Esophagus squamous epithelium (tissue), 5 donors: ENCODE measurements at places on chromosomes 2 and 18.

GRCh38 chr2:20467789-20468548 is 21.1 kb downstream of the RHOB start:
- no peak for DNase-seq

DNA sequence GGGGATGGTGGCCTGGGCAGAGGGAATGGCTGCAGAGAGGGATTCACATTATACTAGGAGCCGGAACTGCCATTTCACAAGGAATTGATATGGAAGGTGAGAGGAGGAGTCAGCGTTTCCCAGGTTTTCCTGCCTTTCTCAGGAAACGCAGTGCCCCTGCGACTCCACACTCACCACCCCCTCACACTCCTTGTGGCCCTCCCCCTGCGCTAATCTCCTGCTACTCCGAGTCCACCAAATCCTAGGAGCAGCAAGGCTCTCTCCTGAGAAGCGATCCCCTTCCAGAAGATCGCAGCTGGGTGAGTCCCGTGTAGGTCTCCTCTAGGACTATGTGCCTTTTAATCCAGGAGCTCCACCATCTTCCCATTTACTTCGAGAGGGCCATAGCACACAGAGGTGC is 140.6 kb downstream of the VAPA start:
- no peak for DNase-seq

DNA sequence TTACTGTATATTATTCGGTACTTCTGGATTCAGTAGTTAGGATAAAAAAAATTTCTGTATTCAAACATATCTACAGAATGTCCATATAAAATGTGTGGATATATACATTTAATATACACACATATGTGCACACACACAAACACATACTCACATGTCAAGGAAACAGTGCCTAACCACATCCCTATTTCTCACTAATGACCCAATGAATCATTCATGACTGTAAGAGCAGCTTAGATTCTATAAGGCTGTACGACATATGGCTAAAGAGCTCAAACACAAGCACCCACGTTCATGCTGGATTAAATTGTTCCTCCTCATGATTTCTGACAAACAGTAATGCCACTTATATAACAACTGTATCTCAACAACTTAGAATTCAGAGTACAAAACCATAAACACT is 457.3 kb downstream of the ADCYAP1 start:
- no peak for DNase-seq

GRCh38 chr2:68231061-68231372 is 21.3 kb downstream of the PPP3R1 start:
- no peak for DNase-seq

- DNase-seq = no peak
These were observed 200.3 kb downstream of the MBD5 start for GRCh38 chr2:148221166-148221565.

DNA sequence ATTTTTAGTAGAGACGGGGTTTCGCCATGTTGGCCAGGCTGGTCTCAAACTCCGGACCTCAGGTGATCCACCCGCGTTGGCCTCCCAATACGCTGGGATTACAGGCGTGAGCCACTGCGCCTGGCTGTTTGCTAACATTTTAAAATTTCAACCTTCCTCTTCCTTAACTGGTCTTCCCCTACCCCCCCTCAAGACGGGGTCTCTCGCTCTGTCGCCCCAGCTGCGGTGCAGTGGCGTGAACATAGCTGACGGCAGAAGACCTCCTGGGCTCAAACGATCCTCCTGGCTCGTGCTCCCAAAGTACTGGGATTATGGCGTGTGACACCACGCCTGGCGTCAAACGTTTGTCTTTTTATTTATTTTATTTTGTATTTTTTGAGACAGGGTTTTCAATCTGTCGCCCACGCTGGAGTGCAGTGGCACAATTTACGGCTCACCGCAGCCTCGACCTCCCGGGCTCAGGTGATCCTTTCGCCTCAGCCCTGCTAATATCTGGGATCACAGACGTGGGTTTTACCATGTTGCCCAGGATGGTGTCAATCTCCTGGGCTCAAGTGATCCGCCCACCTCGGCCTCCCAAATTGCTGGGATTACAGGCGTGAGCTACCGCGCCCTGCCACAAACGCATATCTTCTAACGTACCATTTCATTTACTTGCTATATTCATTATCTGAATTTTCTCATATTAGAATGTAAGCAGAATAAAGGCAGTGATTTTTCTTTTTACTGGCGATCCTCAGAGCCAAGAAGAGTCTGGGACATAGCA is 984 bp upstream of the MSH2 start:
- DNase-seq = no peak

DNA sequence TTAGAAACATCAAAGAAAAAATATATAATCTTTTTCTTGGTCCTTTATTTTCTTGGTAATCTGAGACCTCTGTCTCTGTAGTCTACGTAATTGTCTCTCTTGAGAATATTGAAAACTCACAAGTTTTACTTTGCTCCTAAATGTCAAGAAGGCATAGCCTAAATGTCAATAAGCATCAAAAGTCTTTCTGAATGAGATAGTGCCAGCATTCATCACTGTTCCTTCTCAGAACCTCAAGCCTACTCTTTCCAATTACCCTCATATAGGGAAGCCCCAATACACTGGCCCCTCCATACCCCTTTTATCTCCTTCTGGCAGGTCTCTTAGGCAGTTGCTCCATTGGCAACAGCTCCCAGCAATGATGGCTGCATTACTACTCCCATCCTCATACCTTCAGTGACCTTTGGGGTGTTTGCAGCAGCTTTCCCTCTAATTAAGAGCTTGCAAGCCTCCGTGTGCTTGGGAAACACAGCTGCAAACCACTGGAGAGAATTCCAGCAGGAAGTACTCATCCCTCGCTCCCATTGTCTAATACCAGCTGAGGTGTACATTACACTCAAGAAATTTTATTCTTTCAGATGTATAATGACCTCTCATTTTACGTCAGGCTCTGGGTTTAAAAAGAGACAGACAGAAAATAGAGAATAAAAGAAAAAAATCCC is 95.8 kb downstream of the KYNU start:
- DNase-seq = no peak

DNA sequence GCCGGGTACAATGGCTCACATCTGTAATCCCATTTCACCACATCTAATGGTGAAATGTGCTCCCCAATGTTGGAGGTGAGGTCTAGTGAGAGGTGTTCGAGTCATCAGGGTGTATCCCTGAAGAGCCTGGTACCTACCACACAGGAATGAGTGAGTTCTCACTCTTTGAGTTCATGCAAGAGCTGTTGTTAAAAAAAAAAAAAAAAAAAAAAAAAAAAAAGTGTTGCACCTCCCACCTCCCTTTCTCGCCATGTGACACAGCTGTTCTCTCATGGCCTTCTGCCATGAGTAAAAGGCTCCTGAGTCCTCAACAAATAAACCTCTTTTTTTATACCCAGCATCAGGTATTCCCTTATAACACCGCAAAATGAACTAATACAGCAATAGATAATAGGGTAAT is 106.3 kb downstream of the C2orf74 start:
- DNase-seq = no peak

DNA sequence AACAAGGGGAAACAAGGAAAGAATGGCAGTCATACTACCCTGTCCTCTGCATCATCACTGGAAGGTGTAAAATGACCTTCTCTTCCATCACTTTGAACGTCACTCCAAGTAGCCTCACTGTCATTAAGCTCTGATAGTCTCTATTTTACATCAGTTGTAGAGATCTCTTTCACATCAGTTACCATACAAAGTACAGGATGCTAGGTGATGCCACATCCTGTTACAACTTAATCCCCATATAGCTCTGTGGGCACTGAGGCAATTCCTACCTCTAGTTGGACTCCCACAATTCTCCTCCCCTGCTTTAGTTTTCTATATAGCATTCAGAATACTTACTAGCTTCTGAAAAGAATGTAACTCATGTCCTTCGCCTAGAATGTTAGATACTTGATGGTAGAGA is 55.1 kb upstream of the TTC27 start:
- DNase-seq = no peak

GRCh38 chr2:85853499-85854165 is 35.2 kb downstream of the ST3GAL5 start:
- no peak for DNase-seq

GRCh38 chr2:120929829-120930228 is 194.2 kb downstream of the GLI2 start:
- no peak for DNase-seq

- no peak for DNase-seq
These were observed 453.9 kb upstream of the TRIB2 start for GRCh38 chr2:12262681-12263436.

DNA sequence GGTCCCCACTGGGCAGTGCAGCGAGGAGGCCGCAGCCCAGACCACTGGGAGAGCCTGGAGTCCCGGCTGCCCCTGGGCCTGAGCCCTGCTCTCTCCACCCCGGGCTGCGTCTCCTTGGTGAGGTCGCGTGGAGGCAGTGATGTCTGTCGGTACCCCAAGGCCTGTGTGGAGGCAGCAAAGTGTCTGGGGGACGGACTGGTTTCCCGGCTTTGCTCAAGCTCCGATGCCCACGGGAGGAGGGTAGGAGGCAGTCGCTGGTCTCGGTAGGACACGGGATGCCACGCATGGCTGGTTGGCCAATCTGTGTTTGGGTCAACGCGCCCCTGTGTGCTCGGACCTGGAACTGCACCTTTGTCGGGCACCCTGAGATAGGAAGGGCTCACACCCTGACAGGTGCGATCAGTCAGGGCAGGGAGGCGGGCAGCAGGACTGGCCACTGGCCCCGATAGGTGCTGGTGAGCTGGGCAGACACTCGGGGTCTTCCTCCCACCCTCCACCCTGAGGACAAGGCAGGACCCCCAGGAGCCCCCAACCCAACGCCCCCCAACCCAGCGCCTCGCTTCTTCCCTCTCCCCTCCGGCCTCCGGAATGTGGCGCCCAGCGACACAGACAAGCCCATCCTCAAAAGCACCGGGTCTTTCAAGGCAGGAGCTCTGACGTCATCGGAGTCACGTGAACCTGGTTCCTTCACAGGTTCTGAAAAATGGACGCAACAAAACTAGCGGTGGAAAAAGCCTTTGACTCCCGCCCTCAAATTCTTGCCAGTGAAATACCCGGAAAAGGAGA is 288.6 kb downstream of the NDUFA10 start:
- no peak for DNase-seq

GRCh38 chr18:11042247-11042646 is 107.1 kb downstream of the PIEZO2 start:
- no peak for DNase-seq

GRCh38 chr2:186913870-186914269 is 64.9 kb upstream of the ZSWIM2 start:
- no peak for DNase-seq

DNA sequence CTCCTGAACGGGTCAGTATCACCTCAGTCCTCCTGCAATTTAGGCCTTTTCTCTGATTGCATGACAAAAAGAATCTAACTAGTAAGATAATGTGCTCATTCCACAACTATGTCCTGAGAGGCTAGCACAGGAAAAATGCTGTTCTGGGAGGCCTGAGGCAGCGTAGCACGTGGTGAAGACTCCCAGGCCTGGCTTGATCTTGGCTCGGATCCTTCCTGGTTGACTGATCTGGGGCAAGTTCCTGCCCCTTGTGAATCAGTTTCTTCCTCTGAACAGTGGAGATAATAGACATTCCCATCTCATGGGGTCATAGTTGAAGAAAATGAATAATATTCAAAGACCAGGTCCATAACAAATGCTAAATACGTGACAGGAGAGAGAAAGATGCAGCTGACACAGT is 12.3 kb downstream of the FBLN7 start:
- DNase-seq = no peak

DNA sequence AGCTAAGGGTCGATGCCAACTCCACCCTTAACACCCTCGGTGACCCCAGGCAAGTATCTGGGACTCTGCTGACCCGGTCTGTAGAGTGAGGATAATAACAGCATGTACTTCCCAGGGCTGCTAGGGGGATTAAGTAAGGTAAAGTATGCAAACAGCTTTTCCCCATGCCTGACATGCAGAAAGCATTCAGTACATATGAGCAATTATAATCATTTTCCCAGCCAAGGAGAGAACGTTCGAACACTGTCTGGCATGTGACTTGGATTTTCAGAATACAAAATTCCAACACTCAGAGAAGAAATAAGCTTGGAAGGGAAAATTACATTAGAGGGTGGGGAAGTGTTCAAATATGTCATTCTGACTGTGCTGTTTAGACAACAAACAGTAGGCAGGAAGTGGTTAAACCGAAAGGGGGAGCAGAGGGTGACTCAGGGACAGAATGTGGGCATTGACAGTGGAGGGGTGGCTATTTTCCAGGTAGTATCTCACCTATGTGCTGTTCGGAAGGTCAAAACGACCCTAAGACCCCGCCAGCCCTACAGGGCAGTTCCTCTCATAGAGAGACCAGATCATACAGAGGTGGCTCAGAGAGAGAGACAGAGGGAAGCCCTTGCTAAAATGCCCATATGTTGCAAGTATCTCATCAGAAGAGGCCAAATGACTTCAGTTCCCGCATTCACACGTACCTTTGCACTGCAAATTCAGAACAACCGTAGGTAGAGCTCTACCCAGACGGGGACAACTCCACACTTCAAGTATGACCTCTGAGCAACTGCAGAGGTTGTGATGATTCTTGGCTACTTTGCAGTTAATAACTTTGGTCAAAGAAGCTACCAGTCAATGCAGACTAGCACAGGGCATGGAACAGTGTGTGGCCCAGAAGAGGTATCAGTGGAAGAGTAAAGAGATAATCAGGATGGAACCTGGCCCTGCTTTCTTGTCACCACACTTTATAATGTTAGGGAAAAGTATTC is 14.8 kb downstream of the ASPRV1 start:
- DNase-seq = no peak

- no peak for DNase-seq
These were observed 35.8 kb upstream of the ARHGAP25 start for GRCh38 chr2:68698567-68699377.

GRCh38 chr2:152509772-152510491 is 175.0 kb downstream of the FMNL2 start:
- no peak for DNase-seq

DNA sequence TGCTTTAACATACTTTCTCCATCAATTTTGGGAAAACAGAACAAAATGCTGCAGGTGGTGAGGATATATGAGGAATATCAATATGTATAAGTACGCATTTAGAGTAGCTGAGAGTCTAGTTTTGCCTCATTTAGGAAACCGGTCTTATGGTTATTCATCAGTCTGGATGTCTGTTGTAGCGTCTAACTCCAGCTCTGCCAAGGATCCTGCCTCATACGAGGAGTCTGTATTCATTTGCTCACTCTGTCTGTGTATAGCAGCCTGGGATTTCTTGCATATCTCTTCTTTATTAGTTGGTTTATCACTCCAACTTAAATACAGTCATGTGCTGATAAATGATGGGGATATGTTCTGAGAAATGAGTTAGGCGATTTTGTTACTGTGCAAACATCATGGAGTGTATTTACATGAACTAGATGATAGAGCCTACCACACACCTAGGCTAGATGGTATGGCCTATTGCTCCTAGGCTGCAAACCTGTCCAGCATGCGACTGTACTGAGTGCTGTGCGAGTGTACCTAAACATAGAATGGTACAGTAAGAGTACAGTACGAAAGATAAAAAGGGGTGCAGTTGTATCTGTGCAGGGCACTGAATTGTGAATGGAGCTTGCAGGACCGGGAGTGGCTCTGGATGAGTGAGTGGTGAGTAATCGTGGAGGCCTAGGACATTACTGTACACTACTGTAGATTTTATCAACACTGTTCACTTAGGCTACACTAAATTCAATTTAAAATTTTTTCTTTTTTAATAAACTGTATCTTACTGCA is 148.1 kb downstream of the ZNF407 start:
- no peak for DNase-seq
